NCI-H1105 treated with DMSO at 0.1 percent for 48 hours (cell line): ENCODE measurements at places on chromosomes 7 and 10.
A peak's percentile ranks its signal among the peaks of the same experiment; 100 is the strongest.

DNA sequence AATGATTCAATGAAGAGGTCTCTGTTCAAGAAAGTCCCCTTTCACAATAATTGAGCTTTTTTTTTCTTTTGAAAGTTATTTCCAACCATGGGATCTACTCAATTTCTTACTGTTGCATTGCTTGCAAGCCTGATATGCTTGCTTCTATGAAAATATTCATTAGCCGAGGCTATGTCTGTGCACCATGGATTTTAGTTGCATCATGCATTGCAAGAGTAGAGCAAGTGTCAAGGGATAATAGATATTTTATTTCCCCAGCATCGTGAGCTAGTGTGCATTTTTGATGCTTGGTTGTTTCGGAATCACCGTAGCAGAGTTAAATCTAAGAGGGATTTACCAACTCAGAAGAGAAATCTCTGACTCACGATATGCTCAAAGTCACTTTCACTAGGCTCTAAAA lies 222.0 kb downstream of the SH2D4B start:
- no peak for DNase-seq

GRCh38 chr7:137626469-137627067 lies 220.2 kb downstream of the DGKI start:
- no peak for DNase-seq

- peak; percentile 43 for DNase-seq
Measured at GRCh38 chr10:122019414-122019975, 30.5 kb downstream of the TACC2 start.

- peak; percentile 33 for DNase-seq
Measured at GRCh38 chr10:95430231-95430951, 130.8 kb downstream of the SORBS1 start.

- no peak for DNase-seq
Measured at GRCh38 chr10:5105626-5106025, 11.4 kb downstream of the AKR1C3 start.

- DNase-seq, result no peak
Measured at GRCh38 chr10:124349996-124350280, 68.8 kb downstream of the OAT start.

DNA sequence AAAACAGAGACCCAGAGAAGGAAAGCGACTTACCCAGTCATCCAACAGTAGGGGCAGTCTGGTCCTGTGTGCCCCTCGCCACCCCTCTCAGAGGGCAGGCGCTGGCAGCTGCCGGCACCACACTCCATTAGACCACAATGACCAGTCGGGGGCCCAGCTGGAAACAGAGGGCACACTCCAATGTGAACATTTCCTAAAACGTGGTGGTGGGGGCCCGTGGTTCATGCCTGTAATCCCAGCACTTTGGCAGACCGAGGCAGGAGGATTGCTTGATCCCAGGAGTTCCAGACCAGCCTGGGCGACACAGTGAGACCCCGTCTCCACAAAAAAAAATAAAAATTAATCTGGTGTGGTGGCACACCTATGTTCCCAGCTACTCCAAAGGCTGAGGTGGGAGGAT lies 912 bp upstream of the OAT start:
- no peak for DNase-seq

DNA sequence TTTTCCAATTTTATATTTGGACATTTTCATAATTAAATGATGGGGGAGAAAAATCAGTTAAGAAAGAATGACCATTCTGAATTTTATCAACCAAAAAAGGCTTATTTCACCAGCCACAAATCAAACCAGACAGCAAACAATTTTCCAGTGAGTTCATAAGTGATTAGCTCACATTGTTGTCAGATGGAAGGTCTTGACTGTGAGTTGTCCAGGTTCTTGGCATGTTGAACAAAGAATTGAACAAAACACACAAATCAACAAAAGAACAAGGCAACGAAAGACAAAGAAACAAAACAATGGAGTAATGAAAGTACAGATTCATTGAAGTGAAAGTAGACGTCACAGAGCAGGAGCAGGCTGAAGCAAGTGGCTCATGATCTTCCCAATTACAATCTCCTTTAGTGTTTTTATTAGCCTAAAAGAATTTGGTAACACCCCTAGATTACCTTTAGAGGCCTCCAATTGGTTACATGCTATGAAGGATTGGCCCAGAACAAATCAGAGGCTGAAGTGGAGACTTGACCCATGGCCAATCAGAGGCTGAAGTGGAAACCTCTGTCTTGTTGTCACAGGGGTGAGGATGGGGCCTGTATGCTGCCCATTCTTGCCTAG lies 248.7 kb downstream of the NEBL start:
- no peak for DNase-seq

DNA sequence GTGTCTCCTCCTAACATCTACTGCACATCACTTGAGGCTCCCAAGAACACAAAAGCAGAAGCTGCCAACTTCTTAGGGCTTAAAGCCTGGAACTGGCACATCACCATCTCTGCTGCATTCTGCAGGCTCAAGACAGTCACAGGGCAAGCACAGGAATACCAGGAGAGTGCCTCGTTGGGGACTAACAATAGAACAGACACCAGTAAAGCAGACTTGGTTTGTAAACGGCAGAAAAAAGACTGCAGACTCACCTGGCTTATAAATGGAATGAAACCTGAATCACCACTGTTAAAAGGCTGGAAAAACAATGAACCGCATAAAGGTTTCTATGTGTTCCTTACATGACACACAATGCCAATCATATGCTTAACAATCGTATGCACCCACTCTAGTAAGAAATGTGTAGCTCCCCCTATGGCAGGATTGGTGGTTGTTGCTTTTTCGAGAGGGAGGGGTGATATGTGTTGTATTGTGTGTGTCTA lies 12.8 kb downstream of the RHEB start:
- DNase-seq, result no peak

DNA sequence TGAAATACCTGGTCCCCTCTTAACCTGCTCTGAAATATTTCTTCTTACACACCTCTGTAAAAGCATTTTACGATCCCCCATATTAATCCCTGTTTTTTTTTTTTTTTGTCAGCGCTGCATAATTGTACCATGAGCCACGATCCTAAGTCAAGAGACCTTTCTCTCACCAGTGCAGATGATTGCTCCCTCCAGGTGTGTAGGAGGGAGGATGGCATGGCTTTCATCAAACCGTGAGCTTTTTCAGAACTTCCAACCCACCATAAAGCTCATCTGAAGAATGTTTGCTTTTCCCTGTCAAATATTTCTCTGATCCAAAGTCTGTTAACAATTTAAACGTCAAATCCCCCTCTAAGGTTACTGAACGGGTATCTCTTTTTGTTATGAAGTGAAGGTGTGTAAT lies 28.2 kb upstream of the SEPHS1 start:
- DNase-seq, result no peak

DNA sequence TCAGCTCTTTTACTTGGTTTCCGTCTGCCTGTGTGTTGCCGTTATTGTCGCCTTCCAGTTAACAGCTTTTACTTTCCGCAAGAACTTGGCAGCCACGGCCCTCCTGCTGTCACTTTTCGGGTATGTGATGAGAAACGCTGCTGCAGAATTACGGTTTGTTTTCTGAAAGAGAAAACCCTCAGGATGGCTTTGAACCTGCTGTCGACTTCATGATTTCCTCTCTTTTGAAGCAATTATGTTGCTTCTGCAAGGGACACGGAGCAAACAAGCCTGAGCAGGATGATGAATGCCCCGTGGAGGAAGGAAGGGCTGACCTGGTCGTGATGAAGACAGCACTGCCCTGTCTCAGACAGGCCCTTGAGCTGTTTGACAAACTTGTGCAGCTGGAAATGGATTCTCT lies 339.8 kb downstream of the ABCA13 start:
- no peak for DNase-seq

- no peak for DNase-seq
Measured at GRCh38 chr10:11227103-11227502, 209.4 kb downstream of the CELF2 start.

DNA sequence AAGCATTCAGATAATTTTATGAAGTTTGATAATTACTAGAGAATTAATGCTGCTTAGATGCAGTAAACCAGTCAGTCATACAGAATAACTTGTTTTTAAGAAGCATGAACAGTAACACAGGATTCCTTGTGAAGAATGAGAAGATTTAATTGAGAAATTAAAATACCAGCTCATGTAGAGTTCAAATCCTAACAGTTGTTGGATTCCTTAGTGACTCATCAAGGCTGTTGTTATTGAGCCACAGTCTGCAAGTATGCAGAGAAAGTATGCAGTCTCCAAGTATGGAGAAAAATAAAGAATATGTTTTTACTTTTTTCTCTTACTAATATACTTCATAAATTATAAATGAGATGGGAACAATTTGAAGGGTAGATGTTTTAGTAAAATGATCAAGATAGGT lies 30.2 kb upstream of the CYP26C1 start:
- no peak for DNase-seq

DNA sequence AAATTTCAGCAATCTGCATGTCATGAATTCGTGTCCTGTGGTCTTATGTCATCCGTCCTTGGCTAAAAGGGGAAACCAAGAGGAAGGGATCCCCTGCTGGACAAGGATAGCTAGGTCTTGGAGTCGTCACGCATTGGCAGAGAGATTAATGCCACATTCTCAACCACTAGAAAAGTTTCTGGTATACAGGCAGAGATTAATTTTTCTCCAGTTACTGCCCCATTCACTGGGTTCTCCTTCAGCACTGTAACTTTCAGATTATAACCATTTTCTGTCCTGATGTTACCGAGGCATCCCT lies 1060.6 kb upstream of the AUTS2 start:
- DNase-seq, result no peak

- DNase-seq, result no peak
Measured at GRCh38 chr10:98293550-98294269, 25.7 kb upstream of the LOXL4 start.

- DNase-seq, result no peak
Measured at GRCh38 chr10:29723726-29724125, 89.0 kb upstream of the SVIL start.

DNA sequence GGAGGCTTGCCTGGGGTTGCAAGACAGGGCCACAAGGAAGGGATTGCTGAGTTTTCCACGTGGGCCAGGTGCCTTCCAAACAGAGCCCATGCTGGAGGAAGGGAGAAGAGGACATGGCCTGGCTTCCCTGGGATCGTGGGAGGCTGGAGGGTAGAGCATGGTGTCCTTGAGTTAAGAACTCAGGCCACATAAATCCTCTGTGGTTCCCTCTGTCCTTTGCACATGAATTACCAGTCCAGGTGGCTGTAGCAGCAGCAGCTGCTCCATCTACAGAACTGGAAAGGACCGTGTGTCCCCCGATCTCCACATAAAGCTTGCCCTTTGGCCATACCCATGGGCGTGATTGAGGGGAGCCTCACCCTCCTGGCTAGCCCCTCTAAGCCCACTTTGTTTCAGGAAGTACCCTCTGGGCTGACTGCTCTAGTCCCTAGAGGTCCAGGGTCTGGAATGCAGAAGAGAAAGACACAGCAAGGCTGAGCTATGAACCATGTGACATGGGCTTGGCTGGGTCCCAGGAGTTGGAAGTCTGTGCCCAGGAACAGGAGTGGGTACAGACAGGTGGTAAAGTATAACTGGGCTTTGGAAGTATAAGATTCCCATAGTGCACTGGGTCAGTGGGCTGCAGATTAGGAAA lies 84.9 kb downstream of the C10orf105 start:
- no peak for DNase-seq

GRCh38 chr7:108623220-108623619 lies 53.5 kb downstream of the DNAJB9 start:
- DNase-seq, result no peak

- DNase-seq, result no peak
Measured at GRCh38 chr10:31124852-31125251, 93.2 kb upstream of the ZNF438 start.

GRCh38 chr7:115125312-115125711 lies 203.4 kb downstream of the MDFIC start:
- no peak for DNase-seq

- DNase-seq, result no peak
Measured at GRCh38 chr7:122211362-122211761, 67.3 kb upstream of the AASS start.

- DNase-seq, result no peak
Measured at GRCh38 chr10:103479135-103479534, at the start of gene CALHM3. CALHM3 (minus strand) TSS chr10:103479240; CDS start chr10:103479032, 208 bp downstream.

DNA sequence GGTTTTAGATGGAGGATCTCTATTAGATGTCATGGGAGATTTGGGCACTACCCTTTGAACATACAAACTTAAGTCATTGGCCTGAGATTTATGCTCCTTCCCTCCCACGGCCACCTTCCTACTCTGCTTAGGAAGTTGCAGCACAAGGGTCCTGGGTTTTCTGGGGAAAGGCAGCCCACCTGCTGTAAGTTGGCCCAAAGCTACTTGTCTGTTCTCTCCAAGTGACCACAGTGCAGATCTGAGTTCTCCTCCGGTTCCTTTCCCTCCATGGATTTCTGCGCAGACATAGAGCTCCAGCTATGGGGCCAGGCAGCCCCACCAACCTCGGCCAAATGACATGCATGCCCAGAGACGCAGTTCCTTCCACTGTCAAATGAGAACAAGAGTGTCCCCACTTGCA lies 12.8 kb upstream of the C10orf53 start:
- no peak for DNase-seq
